Fibroblast of the aortic adventitia (primary cell): ENCODE measurements at places on chromosomes 5 and 9.

DNA sequence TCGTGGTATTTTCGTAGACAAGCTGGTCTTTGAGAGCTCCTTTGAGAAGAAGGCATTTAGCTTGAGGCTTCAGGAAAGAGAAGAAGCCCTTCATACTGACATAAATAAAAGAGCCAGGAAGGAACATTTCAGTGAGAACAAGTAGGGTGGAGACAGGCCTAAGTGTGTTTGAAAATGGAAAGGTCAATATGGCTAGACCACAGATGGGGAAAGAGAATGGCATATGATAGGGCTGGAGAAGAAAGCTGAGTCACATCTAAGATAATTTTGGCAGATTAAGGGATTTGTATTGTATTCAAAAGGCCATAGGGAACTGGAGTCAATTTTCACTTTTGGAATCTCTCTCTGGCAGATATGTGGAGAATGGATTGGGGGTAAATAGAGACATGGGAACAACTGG, 374.9 kb downstream of the TMEM38B start:
- DNase-seq, result no peak

- DNase-seq, result no peak
Observed at GRCh38 chr5:175520321-175520720, 42.0 kb downstream of the SFXN1 start.

GRCh38 chr5:18050345-18050744, 416.1 kb downstream of the TAF11L14 start:
- DNase-seq, result no peak

- DNase-seq, result no peak
Observed at GRCh38 chr9:5825223-5825622, 7.7 kb downstream of the ERMP1 start.

- DNase-seq, result peak; percentile 17
Observed at GRCh38 chr9:114000671-114001409, 77.3 kb downstream of the AMBP start.

DNA sequence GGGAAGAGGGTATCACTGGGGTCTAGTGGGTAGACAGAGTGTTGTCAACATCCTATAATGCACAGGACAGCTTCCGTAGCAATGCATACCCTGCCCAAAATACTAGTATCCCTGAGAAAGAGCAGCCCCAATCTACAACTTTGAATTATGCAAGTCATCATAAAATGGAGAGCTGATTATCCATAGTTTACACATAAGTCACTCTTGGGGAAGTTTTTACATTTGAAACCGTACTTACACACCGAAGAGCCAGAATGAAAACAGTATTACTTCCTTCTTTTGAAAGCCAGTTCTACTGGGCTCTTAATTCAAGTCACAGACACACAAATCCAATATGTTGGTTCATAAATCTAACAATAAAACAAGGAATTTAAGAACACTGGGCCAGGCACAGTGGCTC, 21.6 kb downstream of the RNF145 start:
- DNase-seq, result no peak

DNA sequence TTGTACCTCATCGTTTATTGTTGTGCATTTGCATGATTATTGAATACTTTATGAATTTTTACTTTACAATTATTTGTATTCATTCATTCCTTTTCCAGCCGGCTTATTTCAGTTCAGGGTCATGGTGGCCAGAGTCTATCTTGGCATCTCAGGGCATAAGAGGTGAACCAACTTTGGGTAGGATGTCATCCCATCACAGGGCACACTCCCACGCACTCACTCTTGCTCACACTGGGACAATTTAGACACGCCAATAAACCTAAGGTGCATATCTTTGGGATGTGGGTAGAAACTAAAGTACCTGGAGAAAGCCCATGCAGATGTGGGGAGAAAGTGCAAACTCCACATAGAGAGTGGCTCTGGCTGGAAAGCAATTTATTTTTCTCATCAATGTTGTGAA, 158.1 kb upstream of the MAST4 start:
- DNase-seq, result no peak

- no peak for DNase-seq
Observed at GRCh38 chr5:108016101-108016500, 345.4 kb upstream of the EFNA5 start.

GRCh38 chr9:127923771-127924170, 6.8 kb downstream of the PIP5KL1 start:
- peak; percentile 87 for DNase-seq

GRCh38 chr5:96538808-96539250, 105.8 kb upstream of the PCSK1 start:
- no peak for DNase-seq
